Activated naive CD4-positive, alpha-beta T cell treated with anti-CD3 and anti-CD28 coated beads for 36 hours (primary cell): ENCODE measurements at places on chromosomes 16 and 17. TPM values are rescaled to one million over a fixed set of nuclear protein-coding genes. Genes with fewer than 3 reads are reported as not detected.

MT3 gene
- 0.64 TPM for total RNA-seq

EFNB3 gene
- not detected for total RNA-seq

KRTAP4-9 gene
- total RNA-seq, result not detected

CLEC18C gene
- total RNA-seq, result 0.31 TPM

TMC7 gene
- total RNA-seq, result not detected

FBXW10 gene
- 0.10 TPM for total RNA-seq

UMOD gene
- not detected for total RNA-seq

GUCY2D gene
- total RNA-seq, result not detected

SPATA20 gene
- total RNA-seq, result 15.8 TPM

MYL4 gene
- not detected for total RNA-seq

MYCBPAP gene
- total RNA-seq, result 5.5 TPM

NT5M gene
- total RNA-seq, result 7.7 TPM

HOXB9 gene
- 6.9 TPM for total RNA-seq

MYO15A gene
- 0.31 TPM for total RNA-seq

MPV17L gene
- total RNA-seq, result not detected

CACNG1 gene
- total RNA-seq, result not detected

UTS2R gene
- total RNA-seq, result not detected

CLEC3A gene
- not detected for total RNA-seq

SDR42E1 gene
- 4.2 TPM for total RNA-seq

HOXB6 gene
- total RNA-seq, result not detected

STAT5B gene
- total RNA-seq, result 185 TPM

NHERF2 gene
- total RNA-seq, result 2.1 TPM

DUS2 gene
- 25.2 TPM for total RNA-seq

TMEM114 gene
- total RNA-seq, result not detected

RHBDL3 gene
- total RNA-seq, result not detected

SLC6A2 gene
- not detected for total RNA-seq

MSLN gene
- not detected for total RNA-seq
